ENCODE measurements at places on chromosomes 16 and 17.
A peak's percentile ranks its signal among the peaks of the same experiment; 100 is the strongest.

GRCh38 chr16:49886554-49887094 lies 30.7 kb upstream of the ZNF423 start:
- DNase-seq, result no peak

DNA sequence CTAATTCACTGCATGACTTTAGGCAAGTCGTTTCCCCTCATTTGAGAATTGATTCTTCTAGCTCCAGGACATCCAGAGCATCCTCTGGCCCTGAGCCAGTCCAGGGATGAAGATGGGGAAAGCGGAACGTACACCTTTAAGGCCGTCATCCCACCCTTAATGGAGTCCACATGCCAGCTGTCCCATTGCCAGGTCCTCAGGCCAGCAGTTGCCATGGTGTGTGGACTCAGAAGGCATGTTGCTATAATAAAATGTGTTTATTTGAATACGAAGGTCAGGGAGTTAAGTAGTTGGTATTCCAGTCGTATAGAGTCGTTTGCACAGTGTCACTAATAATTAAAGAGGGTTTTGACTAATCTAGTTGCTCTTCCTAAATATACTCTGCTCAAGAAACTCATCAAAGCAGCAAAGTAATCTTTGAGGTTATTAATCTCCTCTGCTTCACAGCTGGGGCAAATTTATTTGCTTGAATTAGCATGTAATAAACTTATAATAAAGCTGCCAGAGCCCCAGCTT lies 30.4 kb downstream of the CCDC182 start:
- DNase-seq, result no peak

GRCh38 chr16:8179615-8180014 lies 410.7 kb downstream of the TMEM114 start:
- no peak for DNase-seq

- DNase-seq, result no peak
These were observed 1.5 kb downstream of the CNP start for GRCh38 chr17:41967921-41968578.

DNA sequence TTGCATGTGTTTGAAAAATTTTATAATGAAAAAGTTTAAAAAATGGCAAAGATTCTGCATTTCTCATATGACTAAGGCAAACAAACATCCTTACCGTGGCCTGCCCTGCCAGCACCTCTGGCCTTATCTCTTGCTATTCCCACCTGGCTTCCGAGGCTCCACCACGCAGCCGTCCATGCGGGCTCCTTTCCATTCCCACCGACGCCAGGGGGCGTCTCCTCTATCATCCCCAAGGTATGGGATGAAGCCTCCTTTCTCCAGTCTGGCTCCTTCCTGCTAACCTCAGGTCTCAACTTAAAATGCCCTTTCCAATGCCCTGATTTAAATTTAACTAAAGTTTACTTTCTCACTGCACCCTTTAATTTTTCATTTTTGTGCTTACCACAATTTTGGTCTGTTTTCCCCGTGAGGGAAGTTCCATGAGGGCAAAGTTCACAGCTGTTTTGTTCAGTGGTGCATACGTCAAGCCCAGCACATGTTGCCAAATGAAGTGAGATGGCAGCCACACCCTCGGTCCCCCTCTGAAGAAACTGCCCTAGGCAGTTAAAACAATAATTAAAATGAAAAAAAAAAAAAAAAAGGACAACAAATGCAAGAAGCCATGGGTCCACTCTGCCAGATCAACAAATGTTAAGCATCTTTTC lies 13.3 kb upstream of the SDK2 start:
- no peak for DNase-seq

DNA sequence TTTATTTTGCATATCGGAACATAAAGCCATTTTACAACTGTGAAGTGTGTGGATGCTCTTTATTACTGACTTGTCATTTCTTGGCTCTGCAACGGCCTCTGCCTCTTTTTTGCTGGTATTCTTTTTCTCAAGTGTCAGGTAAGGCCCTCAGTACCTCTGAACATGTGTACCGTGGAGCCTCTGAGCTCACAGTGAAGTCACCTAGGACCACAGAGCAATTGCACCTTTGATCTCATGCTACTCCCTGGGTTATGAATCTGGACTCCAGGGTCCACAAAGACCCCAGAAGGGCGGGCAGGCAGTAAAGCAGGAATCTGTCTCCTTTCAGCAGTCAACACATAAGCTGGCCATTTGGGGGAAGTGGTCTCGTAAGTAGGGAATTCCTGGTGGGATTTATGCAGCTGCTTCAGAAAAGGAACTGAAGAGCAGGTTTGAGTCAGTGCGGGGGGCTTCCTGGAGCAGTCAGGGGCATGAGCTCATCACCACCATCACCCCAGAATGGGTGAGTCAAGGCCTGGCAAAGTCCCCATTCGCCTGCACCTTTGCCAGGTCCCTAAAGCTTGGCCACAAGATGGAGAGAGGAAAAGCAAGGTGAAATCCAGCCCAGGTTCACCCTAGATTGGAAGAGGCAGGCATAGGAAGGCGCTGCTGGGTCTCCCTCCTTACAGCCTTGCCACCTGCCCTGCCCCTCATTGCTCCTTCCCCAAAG lies 33.0 kb downstream of the TBX4 start:
- no peak for DNase-seq

GRCh38 chr16:68414581-68414980 lies 33.7 kb downstream of the SMPD3 start:
- DNase-seq, result peak; percentile 12

GRCh38 chr17:82019690-82020571 lies 2.7 kb downstream of the CENPX start:
- DNase-seq, result peak; percentile 74

- DNase-seq, result no peak
These were observed 91.4 kb downstream of the SYCE1L start for GRCh38 chr16:77290451-77291115.

- DNase-seq, result no peak
These were observed 124.2 kb upstream of the N4BP1 start for GRCh38 chr16:48734220-48734619.

DNA sequence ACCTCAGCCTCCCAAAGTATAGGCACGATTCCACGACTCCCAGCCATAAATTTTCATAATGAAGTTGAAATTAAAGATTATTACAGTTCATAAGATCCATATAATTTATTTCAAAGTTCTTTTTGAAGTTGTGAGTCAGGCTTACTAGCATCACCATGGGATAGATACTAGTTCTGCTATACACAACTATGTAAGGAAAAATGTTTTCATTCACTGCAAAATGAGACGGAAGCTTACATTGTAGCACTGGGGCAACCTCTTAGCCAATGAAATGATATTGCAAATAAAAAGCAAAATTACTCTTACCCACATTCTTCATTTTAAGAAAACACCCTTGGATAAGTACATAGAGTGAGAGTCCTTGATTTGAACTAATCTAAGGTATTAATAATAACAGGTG lies 18.8 kb upstream of the MARCHF10 start:
- DNase-seq, result no peak

DNA sequence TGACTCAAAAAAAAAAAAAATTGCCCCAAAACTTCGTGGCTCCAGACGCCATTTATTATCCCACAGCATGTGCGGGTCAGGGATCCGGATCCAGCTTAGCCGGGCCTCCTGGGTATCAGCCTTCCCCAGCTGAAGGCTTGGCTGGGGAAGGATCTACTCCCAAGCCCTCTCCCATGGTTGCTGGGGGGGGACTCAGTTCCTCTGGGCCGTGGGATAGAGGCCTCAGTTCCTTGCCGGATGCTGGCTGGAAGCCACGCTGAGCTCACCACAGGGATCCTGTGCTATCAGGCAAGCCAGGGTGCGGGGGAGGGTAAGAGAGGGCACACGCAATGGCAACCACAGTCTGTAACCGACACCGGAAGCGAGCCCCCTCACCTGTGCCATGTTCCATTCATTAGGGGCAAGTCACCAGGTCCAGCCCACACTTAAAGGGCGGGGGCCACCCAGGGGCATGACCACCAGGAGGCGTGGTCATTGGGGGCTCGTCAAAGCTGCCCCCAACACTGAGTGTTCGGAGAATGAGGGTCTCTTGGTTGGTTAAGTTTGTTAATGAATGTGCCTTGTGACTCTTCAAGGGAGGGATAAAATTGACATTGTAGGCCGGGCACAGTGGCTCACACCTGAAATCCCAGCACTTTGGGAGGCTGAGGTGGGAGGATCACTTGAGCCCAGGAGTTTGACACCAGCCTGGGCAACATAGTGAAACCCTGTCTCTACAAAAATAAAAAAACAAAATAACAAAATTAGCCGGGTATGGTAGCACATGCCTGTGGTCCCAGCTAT lies 210.0 kb upstream of the GSE1 start:
- no peak for DNase-seq

DNA sequence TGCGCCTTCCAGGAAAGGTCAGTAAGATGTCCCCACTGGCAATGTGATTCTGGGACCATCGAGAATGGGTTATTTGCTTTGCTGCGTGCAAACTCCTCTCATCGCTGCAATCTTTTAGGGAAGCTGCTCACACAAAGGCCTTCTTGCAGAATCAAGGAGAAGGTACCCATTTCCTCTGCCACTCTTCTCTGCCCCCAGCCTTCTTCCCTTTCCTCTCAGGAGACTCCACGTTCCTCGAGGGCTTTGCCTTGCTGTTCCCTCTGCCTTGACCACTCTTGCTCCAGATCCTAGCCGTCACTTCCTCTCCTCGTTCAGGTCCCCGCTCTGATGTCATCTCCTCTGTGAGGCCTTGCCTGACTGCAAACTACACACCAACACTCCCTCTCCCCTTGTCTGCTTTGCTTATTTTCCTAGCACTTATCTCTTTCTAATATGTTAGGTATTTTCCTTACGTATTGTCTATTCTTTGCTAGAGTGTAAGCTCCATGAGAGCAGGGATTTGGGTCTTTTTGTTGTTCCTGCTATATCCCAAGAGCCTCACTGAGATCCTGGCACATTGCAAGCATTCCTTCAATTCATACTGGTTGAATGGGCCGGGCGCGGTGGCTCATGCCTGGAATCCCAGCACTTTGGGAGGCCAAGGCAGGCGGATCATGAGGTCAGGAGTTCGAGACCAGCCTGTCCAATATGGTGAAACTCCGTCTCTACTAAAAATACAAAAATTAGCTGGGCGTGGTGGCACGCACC lies 5.3 kb upstream of the CRK start:
- no peak for DNase-seq

GRCh38 chr17:50931144-50931908 lies 65.2 kb upstream of the TOB1 start:
- DNase-seq, result peak; percentile 62

DNA sequence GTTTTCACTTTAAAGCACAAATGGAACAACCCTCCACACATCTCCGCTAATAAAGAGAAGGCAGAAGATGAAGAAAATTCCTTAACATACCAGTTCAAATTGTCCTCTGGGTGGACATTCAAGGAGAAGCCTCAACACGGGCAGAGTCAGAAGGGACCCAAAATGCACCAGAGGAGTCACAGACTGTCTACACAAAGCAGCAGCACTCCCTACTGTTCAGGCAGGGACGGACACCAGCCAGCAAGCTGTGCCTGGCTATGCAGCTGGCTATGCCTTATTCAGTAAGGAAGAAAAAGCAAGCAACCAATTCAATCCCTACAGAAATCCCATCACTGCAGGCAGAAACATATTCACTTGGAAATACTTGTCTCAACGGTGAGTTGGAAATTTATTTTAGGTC lies 8.1 kb downstream of the DNAJC7 start:
- peak; percentile 55 for DNase-seq

DNA sequence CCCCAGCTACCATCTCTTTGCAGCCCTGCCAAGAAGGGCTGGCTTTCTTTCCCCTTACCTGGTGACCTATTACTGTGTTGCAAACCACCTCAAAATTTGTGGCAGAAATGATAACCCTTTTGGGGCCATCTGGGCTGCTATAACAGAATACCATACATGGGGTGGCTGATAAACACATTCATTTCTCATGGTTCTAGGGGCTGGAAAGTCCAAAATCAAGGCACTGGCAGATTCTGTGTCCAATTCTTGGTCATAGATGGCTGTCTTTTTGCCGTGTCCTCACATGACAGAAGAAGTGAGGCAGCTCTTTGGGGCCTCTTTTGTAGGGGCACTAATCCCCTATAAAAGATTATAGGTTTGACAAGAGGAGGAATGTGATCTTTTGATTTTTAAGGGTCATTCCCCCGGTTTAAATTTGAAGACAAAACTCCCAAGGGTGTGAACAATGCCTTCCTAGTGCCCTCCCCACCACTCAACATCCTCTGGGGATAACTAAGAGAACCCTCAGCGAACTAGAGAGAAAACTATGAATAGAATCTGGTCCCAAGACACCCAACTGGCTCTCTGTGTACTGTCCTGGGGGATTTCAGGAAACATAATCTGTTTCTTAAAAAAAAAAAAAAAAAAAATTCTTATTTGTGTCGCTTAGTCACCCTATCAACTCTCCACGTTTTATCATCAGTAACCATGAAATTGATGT lies 1.7 kb upstream of the METTL22 start:
- DNase-seq, result no peak

DNA sequence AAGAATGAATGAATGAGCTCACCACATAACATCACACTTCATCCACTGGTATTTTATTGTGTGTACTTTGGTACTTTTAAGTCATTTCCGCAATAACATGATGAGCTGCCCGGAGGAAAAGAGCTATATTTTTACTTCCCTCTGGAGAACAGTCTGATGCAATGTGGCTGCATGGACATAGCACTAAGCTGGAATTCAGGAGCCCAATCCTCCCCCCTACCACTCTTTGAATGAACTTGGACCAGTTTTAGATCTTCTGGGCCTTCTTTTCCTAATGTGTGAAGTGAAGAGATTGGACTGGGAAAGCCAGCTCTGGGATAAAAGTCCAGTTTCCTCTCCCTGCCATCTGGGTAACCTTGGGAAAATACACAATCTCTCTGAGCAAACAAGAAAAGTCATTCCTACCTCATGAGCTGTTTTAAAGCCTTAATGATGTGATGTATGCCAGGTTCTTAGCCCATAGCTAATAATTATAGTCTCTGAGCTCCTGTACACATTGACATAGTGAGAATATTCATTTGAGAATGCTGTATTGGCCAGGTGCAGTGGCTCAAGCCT lies 79.3 kb downstream of the ABCC12 start:
- DNase-seq, result peak; percentile 27

DNA sequence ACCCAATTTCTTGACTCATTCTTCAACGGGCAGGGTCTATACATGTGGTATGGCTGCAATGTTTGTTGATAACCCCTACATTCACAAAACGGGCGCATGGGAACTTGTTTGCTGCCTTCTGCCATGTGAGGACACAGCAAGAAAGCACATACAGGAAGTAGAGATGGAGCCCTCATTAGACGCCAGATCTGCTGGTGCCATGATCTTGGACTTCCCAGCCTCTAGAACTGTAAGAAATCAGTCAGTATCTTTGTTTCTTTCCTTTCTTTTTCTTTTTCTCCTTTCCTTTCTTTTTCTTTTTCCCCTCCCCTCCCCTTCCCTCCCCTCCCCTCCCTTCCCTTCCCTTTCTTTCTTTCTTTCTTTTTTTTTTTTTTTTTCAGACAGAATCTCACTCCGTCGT lies 165.2 kb downstream of the WWOX start:
- DNase-seq, result no peak

DNA sequence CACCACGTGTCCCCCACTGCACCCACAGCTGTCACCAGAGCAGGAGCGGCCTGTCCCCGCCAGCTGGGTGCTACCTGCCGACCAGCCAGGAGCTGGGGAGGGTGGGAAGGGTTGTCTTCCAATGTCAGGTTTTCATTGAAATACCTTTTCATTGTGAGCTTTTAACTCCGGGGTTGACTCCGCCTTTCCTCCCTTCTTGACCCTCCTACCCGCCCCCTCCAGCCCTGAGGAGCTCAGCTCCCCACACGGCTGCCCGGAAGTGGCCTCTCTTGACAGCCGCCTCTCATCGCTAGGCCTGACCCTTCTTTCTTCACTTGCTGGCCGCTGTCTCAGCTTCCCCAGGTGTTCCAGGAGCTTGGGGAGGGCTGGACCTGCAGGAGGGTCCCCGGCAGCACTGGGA lies 21.2 kb upstream of the GNG13 start:
- DNase-seq, result no peak

All from T47D (cell line).